T-cell (primary cell): ENCODE measurements at places on chromosomes 5 and 9. TPM values are rescaled to one million over a fixed set of nuclear protein-coding genes. Genes with fewer than 3 reads are reported as not detected.

DNA sequence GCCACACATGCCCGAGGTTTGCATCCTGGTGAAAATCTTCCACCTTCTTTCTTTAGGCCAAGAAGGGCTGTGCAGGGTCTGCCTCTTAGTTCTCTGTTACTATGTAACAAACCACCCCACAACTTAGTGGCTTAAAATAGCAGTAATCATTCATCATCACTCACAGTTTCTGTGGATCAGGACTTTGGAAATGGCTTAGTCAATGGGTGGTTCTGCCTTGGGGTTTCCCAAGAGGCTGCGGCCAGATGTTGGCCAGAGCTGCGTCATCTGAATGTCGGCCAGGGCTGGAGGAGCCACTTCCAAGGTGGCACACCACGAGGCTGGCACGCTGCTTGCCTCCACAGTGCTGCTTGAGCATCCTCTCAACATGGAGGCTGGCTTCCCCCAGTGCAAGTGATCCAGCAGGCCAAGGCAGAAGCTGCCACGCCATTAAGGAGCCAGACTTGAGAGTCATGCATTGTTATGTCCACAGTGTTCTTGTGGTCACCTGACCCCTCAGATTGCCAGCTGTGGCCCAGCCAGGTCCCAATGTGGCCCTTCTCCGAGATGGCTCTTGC lies 135.2 kb downstream of the RXRA start:
- DNase-seq = no peak
- peaks cover 14% of the 10 kb centered on the region for H3K4me1 ChIP-seq
- H3K27ac ChIP-seq = no peak overlapping the region
- H3K4me3 ChIP-seq = no peak overlapping the region
- H3K36me3 ChIP-seq = no peaks in the 10 kb centered on the region

The DDX4 gene
- total RNA-seq = not detected

- no peak for DNase-seq
- H3K27ac ChIP-seq = no peak overlapping the region
- no peaks in the 10 kb centered on the region for H3K27me3 ChIP-seq
- H3K4me1 ChIP-seq = no peaks in the 10 kb centered on the region
- H3K36me3 ChIP-seq = no peaks in the 10 kb centered on the region
Measured at GRCh38 chr5:158907856-158908255, 191.9 kb downstream of the EBF1 start.

GRCh38 chr5:15425766-15426165 lies 74.2 kb upstream of the FBXL7 start:
- DNase-seq = no peak
- H3K36me3 ChIP-seq = no peaks in the 10 kb centered on the region
- no peaks in the 10 kb centered on the region for H3K27me3 ChIP-seq
- no peak overlapping the region for H3K27ac ChIP-seq

GRCh38 chr5:1172670-1173404 lies 28.6 kb upstream of the SLC6A19 start:
- DNase-seq = no peak
- no peaks in the 10 kb centered on the region for H3K36me3 ChIP-seq
- no peaks in the 10 kb centered on the region for H3K27me3 ChIP-seq
- no peak overlapping the region for H3K27ac ChIP-seq
- peaks cover 19% of the 10 kb centered on the region for H3K4me1 ChIP-seq

The SPINK7 gene
- total RNA-seq = not detected

DNA sequence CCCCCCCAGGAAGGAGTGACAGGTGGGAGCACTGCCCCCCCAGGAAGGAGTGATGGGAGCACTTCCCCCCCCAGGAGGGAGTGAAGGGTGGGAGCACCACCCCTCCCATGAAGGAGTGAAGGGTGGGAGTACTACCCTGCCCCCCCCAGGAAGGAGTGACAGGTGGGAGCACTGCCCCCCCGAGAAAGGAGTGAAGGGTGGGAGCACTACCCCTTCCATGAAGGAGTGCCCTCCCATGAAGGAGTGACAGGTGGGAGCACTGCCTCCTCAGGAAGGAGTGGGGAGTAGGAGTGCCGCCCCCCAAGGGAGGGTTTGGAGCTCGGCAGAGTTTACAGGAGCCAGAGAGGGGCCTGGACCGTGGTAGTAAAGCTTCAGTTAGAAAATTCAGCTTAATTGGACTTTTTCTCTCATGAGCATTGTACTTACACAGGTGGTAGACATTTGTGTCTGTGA lies 100.7 kb downstream of the CACNA1B start:
- no peaks in the 10 kb centered on the region for H3K27me3 ChIP-seq
- no peak overlapping the region for H3K27ac ChIP-seq
- H3K4me1 ChIP-seq = no peaks in the 10 kb centered on the region
- no peak for DNase-seq
- H3K36me3 ChIP-seq = no peaks in the 10 kb centered on the region

DNA sequence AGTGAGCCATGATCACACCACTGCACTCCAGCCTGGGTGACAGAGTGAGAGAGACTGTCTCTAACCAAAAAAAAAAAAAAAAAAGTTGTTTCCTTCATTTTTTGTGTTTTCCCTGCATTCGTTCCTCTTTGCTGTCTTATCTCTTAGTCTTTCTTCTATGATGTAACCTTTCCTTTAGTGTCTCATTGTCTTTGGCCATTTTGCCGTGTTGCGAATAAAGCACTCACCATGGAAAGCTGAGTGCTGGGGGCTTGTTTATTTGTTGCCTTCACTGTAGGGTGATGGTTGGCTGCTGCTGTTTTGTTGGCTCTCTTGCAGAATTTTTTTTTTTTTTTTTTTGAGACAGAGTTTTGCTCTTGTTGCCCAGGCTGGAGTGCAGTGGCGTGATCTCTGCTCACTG lies 7.7 kb downstream of the EHMT1 start:
- no peak for DNase-seq
- peaks cover 22% of the 10 kb centered on the region for H3K4me1 ChIP-seq
- peaks cover 2% of the 10 kb centered on the region for H3K36me3 ChIP-seq

- no peak for DNase-seq
- H3K4me3 ChIP-seq = no peak overlapping the region
- H3K27ac ChIP-seq = no peak overlapping the region
Measured at GRCh38 chr5:179294131-179294780, 51.0 kb downstream of the ADAMTS2 start.

GRCh38 chr5:27494887-27495286 lies 456.5 kb upstream of the CDH9 start:
- no peaks in the 10 kb centered on the region for H3K27me3 ChIP-seq
- no peaks in the 10 kb centered on the region for H3K36me3 ChIP-seq
- no peak overlapping the region for H3K4me3 ChIP-seq
- DNase-seq = no peak
- H3K27ac ChIP-seq = no peak overlapping the region
- H3K4me1 ChIP-seq = no peaks in the 10 kb centered on the region

The C5orf63 gene
- 11.6 TPM for total RNA-seq

DNA sequence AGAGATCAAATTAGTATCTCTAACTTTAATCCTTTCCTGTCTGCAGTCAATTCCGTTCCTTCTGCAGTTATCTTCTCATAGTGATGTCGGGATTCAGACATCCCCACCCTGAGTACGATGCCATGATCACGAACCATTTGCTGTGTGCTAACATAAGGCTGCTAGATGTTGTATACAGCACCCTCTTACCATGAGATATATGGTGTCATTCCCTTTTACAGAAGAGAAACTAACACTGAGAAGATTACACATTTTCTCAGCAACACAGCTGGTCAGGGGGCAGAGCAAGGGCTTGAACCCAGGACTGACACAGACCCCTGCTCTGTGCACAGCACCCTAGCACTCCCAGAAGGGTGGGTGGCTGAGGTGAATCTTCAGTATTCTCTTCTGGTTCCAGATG lies 46.9 kb upstream of the HSD17B4 start:
- no peaks in the 10 kb centered on the region for H3K27me3 ChIP-seq
- no peak for DNase-seq
- no peaks in the 10 kb centered on the region for H3K4me1 ChIP-seq
- H3K36me3 ChIP-seq = no peaks in the 10 kb centered on the region
- no peak overlapping the region for H3K4me3 ChIP-seq
- H3K27ac ChIP-seq = no peak overlapping the region

- H3K36me3 ChIP-seq = no peaks in the 10 kb centered on the region
- H3K4me3 ChIP-seq = no peak overlapping the region
- no peaks in the 10 kb centered on the region for H3K27me3 ChIP-seq
- H3K4me1 ChIP-seq = peaks cover 2% of the 10 kb centered on the region
Measured at GRCh38 chr5:72842816-72843215, 26.4 kb downstream of the TNPO1 start.

DNA sequence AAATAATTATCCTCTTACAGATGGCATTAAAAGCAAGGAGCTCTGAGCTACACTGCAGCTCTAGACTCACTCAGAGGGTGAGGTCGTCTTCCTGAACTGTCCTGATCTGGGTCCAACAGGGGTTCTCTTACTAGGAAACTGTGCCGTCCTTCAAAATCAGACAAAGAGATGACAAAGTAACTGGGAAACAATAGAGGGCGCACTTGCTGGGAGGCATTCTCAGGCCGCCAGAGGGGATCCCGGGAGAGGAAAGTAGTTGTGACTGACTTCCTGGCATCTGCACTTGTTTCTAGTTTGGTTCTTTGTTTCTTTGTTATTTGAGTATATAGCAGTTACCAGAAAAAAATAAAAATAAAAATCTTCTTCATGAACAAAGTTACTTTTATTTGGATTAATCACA lies 142.9 kb upstream of the MSX2 start:
- H3K27me3 ChIP-seq = no peaks in the 10 kb centered on the region
- no peaks in the 10 kb centered on the region for H3K36me3 ChIP-seq
- H3K4me1 ChIP-seq = no peaks in the 10 kb centered on the region
- H3K4me3 ChIP-seq = no peak overlapping the region

DNA sequence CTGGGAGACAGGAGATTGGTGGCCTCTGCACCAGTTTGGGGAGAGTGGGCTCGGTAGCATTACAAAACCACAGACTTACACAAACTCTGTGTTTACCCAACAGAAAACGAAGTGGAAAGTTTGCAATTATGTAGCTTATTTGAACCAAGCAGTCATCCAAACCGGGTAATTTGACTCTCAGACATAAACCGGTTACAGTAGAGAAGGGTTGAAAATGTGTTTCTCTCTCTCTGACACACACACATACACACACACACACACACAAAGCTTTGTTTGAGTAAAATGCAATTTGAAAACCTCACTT lies 97.1 kb upstream of the ZNF608 start:
- no peak overlapping the region for H3K27ac ChIP-seq
- no peaks in the 10 kb centered on the region for H3K36me3 ChIP-seq
- no peaks in the 10 kb centered on the region for H3K4me1 ChIP-seq
- H3K4me3 ChIP-seq = no peak overlapping the region

GRCh38 chr5:52392321-52392720 lies 395.4 kb upstream of the ITGA1 start:
- H3K4me3 ChIP-seq = no peak overlapping the region
- H3K4me1 ChIP-seq = no peaks in the 10 kb centered on the region
- no peaks in the 10 kb centered on the region for H3K27me3 ChIP-seq
- no peaks in the 10 kb centered on the region for H3K36me3 ChIP-seq
- H3K27ac ChIP-seq = no peak overlapping the region

The ACSL6 gene
- 42.9 TPM for total RNA-seq

GRCh38 chr9:115694014-115694413 lies 459.6 kb upstream of the PAPPA start:
- no peak overlapping the region for H3K27ac ChIP-seq
- no peak overlapping the region for H3K4me3 ChIP-seq

The IFNA2 gene
- not detected for total RNA-seq

The PTGES gene
- not detected for total RNA-seq

- H3K4me1 ChIP-seq = peaks cover 14% of the 10 kb centered on the region
- DNase-seq = no peak
- H3K27ac ChIP-seq = no peak overlapping the region
- H3K4me3 ChIP-seq = no peak overlapping the region
Measured at GRCh38 chr9:111917980-111918379, 21.4 kb downstream of the UGCG start.

- no peak overlapping the region for H3K4me3 ChIP-seq
- H3K27me3 ChIP-seq = no peaks in the 10 kb centered on the region
- no peak for DNase-seq
- H3K27ac ChIP-seq = no peak overlapping the region
- no peaks in the 10 kb centered on the region for H3K36me3 ChIP-seq
- H3K4me1 ChIP-seq = no peaks in the 10 kb centered on the region
Measured at GRCh38 chr5:179955630-179956029, 47.9 kb upstream of the TBC1D9B start.

- no peak overlapping the region for H3K27ac ChIP-seq
- H3K4me1 ChIP-seq = no peaks in the 10 kb centered on the region
- no peak for DNase-seq
- H3K27me3 ChIP-seq = no peaks in the 10 kb centered on the region
- no peaks in the 10 kb centered on the region for H3K36me3 ChIP-seq
Measured at GRCh38 chr5:114477816-114478334, 116.0 kb downstream of the KCNN2 start.

- H3K4me3 ChIP-seq = no peak overlapping the region
- no peak for DNase-seq
- H3K36me3 ChIP-seq = no peaks in the 10 kb centered on the region
- no peak overlapping the region for H3K27ac ChIP-seq
- H3K4me1 ChIP-seq = no peaks in the 10 kb centered on the region
Measured at GRCh38 chr9:71076096-71076495, 45.3 kb downstream of the TRPM3 start.
